Bone marrow (tissue), 2 donors: ENCODE measurements at places on chromosomes 2 and 18.
A peak's percentile ranks its signal among the peaks of the same experiment; 100 is the strongest.

- DNase-seq: no peak
Observed at GRCh38 chr2:41832218-41832617, 215.6 kb upstream of the PKDCC start.

DNA sequence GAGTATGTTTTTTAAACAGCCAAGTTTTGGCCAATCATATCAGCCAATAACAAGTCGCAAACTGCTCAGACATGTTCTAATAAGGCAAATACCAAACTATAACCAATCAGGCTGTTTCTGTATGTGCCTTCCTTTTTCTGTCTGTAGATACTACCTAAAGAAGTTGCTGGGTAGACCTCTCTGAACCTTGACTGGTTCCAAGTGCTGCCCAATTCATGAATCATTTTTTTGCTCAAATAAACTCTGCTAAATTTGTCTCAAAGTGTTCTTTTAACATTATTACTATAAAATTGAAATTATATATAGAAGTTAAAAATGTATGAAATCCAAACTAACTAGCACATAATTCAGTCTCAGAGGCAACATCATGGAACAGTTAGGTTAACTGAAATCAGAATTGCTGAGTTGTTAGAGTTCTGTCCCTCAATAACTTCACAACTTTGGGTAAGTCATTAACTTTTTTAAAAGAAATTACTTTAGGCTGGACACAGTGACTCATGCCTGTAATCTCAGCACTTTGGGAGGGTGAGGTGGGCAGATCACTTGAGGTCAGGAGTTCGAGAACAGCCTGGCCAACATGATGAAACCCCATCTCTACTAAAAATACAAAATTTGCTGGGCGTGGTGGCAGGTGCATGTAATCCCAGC lies 4.9 kb upstream of the TTC21B start:
- DNase-seq: no peak

DNA sequence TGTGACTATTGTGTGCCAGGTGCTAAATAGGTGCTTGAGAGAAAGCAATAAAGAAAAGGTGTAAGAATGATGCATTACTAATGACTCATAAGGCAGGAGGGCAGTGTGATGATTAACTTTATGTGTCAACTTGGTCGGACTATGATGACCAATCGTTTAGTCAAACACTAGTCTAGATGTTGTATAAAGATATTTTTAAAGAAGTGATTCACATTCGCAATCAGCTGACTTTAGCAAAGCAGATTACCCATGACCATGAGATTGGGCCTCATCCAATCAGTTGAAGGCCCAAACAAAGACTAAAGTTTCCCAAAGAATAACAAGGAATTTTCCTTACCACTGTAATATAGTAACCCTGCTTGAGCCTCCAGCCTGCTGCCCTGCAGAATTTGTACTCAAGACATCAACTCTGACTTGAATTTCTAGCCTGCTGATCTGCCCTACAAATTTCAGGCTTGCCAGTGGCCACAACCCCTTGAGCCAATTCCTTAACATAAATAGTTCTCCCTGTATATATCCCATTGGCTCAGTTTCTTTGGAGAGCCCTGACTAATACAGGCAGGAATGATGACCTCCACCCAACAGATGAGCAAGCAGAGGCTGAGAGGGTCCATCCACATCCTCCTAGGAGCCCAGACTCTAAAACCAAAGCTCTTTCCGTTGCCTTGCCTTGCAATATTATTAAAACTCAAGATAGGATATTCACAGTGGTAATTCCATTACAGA lies 132.6 kb downstream of the ACTR3 start:
- no peak for DNase-seq

GRCh38 chr2:225668606-225669266 lies 269.2 kb downstream of the NYAP2 start:
- DNase-seq: no peak

DNA sequence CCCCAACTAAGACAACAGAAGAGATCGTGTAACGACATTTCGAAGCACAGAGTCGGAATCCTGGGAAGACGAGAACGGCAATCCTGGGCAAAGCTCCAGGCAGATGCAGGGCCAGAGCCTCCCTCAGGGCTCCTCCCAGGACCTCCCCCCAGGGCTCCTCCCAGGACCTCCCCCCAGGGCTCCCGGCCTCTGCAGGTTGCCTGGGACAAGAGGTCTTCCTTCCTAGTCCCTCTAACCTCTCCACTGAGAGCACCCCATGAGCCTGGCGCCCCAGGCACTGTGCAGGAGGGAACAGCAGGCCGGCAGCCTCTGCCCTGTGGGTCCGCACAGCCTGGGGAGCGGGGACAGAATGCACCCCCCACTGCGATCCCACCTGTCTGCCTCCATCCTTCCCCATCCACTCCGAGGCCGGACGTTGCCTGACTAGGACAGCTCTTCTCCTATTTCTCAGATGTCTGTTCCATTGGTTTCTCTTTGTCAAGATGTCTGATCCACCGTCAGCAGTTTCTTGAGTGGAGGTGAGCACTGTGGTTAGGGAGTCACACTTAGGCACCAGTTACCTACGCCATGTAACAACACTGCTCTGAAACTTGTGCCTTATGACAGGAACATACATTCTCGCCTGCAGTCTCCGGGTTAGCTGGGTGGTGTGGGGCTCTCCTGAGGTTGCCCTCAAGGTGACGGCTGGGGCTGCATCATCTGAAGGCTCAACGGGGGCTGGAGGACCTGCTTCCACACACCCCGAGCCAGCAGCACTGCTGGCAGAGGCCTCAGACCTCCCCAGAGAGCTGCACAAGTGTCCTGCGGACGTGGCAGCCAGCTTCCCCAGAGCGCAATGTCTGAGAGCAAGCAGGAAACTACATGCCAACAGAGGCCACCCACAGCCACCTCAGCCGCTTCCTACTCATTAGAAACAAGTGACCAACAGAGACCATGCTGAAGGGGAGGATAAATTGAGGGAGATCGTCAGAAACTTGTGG lies 28.9 kb downstream of the ADI1 start:
- DNase-seq: no peak

- DNase-seq: no peak
Observed at GRCh38 chr18:10002280-10002679, 88.5 kb downstream of the VAPA start.

DNA sequence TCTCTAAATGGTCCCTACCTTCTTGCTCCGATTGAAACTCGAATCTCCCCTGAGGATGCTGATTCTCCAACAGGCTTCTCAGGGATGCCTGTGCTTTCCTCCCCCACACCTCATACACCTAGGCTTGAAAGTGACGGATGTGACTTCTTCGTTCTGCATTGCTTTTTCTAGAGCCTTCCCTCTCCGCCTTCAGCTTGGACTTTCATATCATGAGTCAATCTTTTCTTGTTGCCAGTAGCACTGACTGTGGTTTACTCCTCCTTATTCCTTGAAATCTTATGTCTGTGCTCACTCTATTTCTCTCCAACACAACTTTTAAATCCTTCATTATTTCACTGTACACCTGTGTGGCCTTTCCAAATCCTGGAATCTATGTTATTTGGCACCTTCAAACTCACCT lies 451.4 kb downstream of the TMX3 start:
- DNase-seq: no peak

DNA sequence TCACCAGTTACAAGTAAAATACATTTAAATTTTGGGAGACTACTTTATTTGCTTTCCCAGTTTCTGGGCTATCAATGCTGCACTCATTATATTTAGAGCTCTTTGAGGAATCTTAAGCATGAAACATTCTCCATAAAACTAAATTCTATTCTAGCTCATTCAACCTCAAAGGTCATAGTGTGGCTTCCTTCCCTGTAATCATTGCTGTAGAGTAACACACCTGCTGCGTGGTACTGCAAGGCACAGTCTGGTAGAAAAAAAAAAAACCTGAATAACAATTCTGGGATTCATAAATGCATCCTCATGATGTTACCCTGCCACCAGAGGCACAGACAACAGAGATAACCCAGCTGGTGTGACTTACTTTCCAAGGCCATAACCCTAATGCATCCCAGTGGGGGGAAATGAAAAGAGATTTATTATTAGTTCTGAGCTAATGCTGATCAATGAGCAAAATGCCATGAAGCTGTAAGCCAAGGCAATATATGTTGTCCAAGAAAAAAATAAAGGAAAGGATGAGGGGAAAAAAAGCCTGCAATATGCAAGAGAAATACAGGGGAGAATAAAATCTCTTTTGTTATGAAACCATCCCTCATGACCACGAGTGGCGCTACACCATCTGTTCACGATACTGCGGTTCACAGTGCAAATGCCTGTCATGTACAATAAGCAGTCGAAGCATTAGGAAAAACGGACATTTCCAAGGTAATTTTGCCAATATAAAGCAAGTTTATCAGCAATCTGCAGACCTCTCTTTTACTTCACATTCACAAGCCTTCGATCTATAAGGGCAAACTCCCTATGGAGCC lies 1481.6 kb upstream of the PIK3C3 start:
- DNase-seq: no peak

GRCh38 chr2:46492301-46492700 lies 12.9 kb downstream of the TMEM247 start:
- no peak for DNase-seq

DNA sequence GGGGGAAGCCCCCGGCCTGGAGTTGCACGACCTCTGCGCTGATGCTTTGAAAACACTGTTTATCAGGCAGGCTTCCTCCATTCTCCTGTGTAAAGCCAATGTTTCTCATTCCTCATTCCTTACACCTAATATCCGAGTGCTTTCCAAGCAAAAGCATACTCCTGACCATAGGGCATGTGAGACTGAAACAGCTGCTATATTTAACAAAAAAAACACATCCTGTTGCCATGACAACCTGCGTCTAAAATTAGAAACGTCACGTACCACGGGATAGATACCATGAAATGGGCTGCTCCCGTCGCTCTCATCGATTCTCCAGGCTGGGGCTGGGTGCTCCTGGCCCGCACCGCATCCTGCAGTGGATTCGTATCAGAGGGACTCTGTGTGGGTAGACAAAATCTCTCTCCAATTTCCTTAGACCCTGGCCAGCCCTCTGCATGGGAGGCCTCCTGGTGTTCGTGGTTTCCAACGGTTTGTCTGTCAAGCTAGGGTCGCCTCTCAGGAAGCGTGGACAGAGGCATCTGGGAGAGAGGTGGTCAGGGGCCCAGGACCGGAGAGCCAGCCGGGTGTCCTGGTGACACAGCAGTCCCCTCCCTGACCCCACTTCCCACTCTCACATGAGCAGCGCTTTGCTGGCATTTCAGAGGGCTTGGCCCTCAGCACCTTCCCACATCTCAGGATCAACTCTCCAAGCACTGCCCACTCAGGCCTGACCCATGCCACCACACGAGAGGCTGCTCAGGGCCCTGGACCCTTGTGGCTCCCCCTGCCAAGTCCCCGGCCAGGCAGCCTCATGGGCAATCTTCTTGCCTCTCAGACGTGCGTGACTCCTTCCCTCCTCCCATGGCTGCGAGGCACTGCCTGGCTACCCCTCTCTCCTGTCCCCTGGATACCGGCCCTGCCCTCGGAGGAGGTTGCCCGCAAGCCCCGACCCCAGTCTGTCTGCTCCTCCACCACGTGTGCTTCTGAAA lies 268.1 kb downstream of the NDUFA10 start:
- no peak for DNase-seq

GRCh38 chr2:99489761-99490622 lies at the start of gene REV1:
Gene REV1 (minus strand): TSS chr2:99490017. CDS start chr2:99464975, 25,042 bp downstream.
- DNase-seq: peak; percentile 89

DNA sequence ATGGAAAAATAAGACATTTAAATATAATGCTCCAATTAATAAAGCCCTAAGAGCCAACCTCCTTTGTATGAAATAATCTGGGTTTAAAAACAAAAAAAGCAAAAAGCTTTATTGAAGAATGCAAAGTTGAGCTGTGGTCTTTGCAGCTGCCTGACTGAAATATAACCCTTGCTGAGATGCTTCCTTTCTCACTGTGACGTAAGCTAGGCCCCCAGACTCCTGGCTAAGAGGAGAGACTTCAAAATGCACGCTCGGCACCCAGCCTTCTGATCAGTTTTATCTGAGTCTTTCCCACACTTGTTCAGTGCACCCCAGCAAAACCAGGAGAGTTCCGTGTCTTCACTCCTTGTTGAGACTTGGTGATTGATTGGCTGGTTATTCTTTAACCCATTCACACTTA lies 115.3 kb downstream of the BCL11A start:
- DNase-seq: no peak

- DNase-seq: no peak
Observed at GRCh38 chr2:8659092-8659734, 22.6 kb upstream of the ID2 start.

GRCh38 chr18:26134107-26134506 lies 438 bp downstream of the PSMA8 start:
- DNase-seq: no peak

DNA sequence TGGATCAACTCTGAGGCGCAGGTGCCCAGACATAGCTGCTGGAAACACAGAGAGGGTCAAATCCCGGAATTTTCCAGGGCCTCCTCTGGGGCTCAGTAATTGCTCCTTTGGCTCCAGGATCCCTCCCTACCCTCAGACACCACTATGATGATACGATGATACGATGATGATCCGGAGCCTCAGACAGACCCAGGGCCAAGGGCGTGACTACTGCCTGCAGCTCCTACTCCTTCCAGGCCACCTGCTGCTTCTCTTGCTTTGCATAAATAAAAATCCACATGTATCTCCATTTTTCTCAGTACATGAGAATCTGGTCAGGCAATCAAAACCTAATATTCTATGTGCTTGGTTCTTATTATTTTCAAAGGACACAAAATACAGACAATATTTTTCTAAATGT lies 33.7 kb downstream of the MRPL35 start:
- no peak for DNase-seq

DNA sequence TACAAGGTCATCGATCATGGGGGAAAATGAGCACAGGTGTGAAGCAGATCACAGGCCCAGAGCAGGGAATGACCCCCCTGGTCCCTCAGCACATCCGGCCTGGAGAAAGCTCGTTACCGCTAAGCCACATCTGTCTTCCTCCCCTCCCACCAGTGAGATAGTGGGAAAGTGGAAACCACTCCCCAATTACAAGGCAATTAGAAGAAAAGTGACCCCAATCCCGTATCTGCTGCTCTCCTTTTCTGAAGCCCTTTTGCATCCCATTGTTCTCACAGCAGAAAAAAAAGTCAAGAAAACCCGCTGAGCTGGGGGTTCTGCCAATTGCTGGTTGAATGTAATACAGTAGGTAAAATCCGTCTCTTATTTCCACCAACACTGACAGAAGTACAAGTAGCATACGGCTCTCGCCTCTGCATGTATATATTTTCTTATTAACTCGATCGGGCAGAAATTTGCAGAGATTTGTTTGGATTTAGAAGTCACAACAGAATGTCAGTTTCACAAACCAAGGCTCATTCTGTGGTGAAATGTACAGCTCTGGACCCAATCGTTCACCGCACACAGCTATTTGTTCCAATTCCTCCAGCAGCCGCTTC lies 287.0 kb downstream of the TCF4 start:
- DNase-seq: no peak

DNA sequence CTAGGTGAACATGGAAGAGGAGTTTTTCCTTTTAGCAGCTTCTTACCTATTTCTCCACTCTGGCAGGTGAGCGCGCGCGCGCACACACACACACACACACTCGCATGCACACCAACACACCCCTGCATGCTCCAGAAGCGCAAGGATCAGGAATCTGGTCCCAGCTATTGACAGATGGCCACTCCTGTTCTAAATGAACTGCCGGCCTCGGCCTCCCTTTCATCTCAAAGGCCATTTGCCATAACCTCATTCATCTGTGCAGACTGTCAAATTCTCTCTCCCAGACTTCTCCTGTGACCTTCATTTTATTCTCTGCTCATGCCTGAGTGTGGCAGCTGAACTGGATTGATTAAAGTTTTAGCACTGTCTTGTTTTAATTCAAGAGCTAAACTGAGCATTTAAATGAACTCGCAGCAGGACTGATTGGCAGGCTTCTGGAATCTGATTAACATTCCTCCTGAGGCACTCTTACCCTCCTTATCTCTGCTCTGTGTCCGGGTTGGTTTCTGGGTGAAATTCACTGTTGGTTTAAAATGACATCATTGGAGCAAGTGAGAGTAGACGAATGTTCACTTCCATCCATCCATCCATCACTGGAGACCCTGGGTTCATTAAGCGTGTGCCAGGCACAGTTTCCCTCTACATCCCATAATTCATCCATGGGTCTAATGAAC lies 58.8 kb downstream of the FECH start:
- DNase-seq: no peak
